Dermis microvascular lymphatic vessel endothelial cell (primary cell): ENCODE measurements at places on chromosomes 12 and 14.

- DNase-seq, result no peak
Observed at GRCh38 chr12:53241623-53242412, 9.8 kb upstream of the RARG start.

GRCh38 chr12:124109760-124110159 lies 136.7 kb downstream of the ZNF664 start:
- DNase-seq, result no peak

GRCh38 chr14:101762530-101763101 lies 1.1 kb downstream of the PPP2R5C start:
- no peak for DNase-seq

DNA sequence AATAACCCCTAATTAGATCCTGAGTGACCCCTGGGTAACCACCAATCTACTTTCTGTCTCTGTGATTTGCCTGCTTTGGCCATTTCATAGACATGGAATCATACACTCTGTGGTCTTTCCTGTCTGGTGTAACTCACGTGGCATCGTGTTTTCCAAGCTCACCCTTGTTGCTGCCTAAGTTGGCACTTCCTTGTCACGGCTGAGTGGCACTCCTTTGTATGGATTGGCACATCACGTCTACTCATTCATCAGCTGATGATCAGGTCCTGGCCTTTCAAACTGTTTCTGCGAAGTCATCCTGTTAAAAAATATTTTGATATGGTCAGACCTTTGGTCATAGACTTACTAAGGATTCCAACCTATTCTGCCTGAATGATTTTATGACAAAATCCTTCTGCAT lies 87.7 kb downstream of the GLT1D1 start:
- no peak for DNase-seq

- no peak for DNase-seq
Observed at GRCh38 chr14:75469606-75470237, 41.9 kb downstream of the JDP2 start.

GRCh38 chr12:128425666-128426331 lies 158.8 kb downstream of the TMEM132C start:
- no peak for DNase-seq

DNA sequence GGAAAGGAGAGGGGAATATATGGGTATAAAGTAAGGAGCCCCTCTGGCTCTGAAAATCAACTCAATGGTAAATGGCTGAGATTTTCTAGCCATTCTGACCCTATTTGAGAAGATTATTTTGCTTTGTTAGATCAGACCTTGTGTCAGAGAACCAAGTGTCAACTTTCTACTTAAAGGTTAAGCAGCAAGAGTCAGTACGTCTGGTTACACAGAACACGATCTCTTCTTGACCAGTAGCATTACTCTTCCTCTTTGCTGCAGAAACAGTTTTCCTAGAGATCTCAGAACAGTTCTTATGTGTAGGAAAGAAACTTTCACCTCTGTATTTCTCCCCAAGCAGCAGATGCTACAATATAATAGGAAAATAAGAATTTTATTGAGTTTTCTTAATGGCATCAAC lies 47.4 kb upstream of the BTG1 start:
- DNase-seq, result no peak

- no peak for DNase-seq
Observed at GRCh38 chr12:117360551-117361346, 677 bp downstream of the NOS1 start.

DNA sequence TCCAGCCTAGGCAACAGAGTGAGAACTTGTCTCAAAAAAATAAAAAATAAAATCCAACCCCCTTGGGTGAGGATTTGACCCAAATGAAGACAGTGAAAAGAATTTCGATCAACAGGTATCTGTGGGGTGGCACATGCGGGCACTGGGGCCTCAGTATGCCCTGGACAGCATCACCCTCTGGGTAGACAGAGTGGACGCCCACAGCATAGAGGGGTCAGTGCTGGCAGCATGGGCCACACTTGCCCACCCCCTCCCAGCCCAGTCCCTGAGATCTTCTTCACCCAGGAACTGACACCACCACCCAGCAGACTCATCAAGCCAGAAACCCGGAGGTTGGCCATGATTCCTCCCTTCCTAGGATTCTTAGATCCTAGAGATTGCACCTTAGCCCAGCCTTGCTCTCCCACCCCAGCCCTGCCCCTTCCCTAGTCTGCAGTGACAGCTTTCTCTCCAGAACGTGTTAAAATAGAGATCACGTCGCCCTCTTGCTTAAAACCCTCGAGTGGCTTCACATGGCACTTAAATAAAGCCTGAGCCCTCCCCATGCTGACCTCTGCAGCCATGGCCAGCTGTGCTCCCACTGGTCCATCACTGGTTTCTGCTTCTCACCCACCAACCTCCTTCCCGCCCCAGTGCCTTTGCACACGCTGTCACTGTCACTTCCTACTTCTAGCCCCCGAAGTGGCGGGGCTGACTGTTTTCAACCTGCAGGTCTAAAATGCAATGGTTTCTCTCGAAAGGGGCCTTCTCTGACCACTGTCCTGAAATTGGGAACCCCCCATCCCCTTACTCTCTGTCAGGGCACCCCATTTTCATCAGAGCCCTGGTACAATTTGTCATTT lies 26.2 kb upstream of the DYNC1H1 start:
- DNase-seq, result no peak

GRCh38 chr12:39065455-39065854 lies 160.1 kb upstream of the CPNE8 start:
- DNase-seq, result no peak
